ENCODE measurements at places on chromosomes 5 and 9. TPM values are rescaled to one million over a fixed set of nuclear protein-coding genes. Genes with fewer than 3 reads are reported as not detected.
A peak's percentile ranks its signal among the peaks of the same experiment; 100 is the strongest.

- ATAC-seq = peak; percentile 27
Observed at GRCh38 chr5:177500685-177501522, 3.5 kb upstream of the PDLIM7 start.

GRCh38 chr9:120655005-120655622 lies 59.2 kb downstream of the MEGF9 start:
- no peak for ATAC-seq

DNA sequence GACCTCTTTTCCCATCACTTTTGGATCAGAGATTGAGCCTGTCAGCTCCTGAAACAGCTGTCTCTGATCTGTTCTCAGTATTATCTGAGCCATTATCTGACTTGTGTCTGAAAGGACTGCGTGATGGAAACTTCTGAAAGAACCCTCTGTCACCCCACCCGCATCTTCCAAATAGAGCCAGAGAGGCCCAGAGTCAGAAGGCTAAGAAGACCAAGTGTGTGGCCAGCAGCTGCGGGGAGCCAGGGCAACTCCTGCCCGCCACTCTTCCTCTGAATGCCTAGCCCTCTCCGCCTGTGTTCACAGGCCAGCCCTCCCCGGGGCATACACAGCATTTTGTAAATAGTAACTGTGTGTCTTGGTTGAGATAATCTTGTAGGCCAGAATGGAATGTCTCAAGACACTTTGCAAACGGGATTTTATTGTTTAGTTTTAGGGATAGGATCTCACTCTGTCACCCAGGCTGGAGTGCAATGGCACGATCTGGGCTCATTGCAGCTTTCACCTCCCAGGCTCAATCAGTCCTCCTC lies 92.7 kb downstream of the AOPEP start:
- ATAC-seq = peak; percentile 48

GRCh38 chr5:132787076-132787475 lies 10.0 kb upstream of the SEPTIN8 start:
- no peak for ATAC-seq

DNA sequence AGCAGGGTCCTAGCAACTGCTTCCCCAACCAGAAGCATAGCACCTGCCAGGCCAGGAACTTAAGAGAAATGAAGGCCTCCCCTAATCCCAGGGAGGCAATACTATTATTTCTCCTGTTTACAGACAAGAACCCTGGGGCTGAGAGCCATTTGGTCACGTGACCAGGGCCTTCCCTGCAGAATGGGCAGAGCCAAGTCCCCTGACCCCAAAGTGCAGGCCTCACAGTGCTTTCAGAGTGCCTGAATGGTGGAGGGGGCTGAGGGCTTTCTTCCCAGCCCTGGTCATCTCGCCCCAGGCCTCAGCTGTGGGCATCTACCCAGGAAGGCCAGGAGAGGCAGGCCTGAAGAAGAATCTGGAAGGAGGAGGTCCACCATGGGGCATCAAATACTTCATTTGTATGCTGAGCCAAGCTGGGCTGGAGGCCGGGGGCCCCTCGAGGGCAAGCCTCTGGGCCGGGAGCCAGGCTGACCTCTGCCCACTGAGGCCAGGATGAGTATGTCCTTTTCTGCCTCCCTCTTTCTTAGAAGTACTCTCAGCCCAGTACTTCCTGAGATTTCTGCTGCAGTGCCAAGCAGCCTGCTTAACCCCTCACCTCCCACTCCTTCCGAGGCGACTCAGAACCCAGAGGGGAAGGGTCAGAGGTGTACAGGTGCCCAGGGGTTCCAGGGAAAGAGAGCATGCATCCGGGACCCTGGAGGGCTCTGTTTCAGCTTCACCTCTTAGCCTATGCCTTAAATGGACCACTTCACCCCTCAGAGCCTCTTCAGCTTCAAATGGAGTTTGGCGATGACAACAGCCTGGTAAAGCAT lies 18.9 kb upstream of the DUSP1 start:
- ATAC-seq = peak; percentile 5

DNA sequence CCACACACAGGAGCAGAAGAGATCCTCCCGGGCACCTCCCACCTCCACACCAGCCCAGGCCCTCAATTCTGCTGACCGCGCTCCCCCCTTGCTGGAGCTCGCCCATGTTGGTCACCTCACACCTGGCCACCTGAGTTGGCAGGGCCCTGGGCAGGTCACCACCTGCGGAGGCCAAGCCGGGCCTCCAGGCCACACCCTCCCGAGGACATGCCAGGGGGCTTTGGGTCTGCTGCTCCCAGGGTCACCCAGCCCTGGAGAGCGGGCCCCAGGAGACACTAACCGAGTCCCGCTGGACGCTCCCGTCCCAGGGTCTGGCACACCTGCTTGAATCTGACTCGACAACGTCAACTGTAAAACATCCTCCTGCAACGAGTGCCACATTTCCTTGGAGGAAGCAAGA lies 2.1 kb downstream of the SOHLH1 start:
- ATAC-seq = no peak

DNA sequence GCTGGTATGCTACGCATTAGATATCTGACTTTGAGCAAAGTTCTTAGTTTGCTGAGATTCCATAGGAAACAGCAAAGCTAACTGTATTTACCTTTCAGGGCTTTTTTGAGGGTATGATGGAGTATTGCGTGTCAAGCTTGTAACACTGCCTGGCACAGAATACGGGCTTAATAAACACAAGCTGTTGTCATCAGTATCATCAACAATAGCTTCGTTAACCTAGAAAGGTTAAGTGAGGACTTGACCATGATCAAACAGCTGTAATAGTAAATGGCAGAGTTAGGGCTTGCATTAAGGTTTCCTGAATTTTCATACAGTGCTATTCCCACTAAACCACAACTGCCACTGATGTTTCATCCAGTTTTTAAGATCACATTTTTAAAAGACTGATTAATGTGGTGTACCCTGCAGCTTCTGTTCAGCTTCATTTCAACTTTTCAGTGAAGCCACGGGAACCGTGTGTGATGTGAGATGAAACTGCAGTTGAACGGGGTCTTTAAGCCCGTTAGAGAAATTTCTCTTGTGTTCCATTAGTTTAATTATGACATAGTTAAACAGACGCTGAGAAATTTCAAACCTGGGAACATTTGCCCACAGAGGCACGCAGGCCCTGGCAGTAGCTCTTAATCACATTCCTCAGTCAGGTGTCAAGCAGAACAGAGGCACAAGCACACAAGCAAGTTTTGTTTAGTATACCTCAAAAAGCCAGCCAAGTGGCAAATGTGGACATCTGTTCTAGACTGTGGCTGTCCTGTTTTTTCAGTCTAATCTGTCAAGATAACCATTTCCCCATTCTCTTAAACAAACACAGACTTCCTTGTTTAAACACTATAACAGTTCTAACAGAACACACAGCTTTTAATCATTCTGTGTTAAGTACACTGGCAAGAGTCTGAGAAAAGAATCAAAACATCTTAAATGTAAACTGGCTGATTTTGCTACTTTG lies 147.1 kb downstream of the ZNF608 start:
- ATAC-seq = peak; percentile 61

GRCh38 chr5:108143581-108143980 lies 238.3 kb downstream of the FBXL17 start:
- ATAC-seq = no peak

GRCh38 chr9:8863886-8864544 lies 1064.4 kb upstream of the DMAC1 start:
- ATAC-seq = no peak

- ATAC-seq = no peak
Observed at GRCh38 chr5:1847056-1847455, 35.7 kb downstream of the IRX4 start.

GRCh38 chr9:38350529-38350928 lies 42.0 kb upstream of the ALDH1B1 start:
- no peak for ATAC-seq

DNA sequence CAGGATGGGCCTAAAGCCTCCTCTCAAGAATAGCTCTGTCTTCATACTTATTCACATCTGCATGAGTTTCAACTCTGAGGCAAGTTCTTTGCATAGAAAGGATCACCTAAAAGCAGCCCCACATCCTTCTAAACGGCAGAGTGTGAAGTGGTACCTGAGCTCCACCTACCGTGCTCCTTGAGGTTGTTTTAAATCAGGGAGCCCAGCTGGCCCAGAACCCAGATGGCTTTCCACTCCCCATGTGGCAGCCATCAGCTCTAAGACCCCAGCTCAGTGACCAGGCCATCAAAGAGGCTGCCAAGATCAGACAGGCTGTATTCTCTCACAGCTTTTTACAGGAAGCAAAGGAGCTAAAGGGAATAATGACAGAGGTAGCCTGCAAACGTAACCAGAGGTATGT lies 299.3 kb downstream of the RASEF start:
- no peak for ATAC-seq

DNA sequence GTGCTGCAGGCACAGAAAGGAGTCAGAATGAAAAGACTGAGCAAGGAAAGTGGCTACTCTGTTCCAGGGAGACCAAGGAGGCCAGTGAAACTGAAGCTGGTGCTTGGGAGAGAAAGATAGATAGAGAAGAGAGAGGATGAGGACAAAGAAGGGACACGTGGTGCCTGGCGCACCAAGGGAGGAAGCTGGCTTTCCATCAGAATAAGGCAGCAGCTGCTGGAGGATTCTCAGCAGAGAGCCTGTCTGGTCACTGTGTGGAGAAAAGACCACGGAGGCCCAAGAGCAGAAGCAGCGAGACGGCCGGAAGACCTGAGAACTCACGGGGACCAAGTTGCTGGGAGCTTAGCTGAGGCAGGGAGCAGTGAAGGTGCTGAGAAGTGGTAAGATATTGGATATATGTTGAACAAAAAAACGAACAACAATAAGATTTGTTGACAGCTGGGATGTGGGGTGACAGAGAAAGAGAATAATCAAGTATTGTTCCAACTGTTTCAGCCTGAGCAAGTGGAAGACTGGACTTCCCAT lies 116.1 kb downstream of the SEMA5A start:
- no peak for ATAC-seq

DNA sequence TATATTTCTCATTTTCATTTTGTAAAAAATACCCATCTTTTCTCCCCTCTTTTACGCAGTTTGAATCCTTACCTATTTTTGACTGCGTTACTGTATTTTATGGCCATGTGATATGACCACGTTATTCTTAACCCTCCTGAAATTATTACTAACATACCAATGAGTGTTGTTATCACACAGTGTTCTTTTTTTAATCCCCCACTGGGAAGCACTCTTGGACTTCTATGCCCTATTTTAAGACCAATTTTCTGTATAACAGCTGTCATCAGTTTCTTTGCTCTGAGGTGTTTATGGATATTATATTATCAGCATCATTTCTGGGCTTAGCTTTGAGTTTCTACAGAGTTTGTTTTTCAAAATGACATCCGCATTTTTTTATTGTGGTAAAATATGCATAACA lies 71.1 kb downstream of the CFAP95 start:
- no peak for ATAC-seq

DNA sequence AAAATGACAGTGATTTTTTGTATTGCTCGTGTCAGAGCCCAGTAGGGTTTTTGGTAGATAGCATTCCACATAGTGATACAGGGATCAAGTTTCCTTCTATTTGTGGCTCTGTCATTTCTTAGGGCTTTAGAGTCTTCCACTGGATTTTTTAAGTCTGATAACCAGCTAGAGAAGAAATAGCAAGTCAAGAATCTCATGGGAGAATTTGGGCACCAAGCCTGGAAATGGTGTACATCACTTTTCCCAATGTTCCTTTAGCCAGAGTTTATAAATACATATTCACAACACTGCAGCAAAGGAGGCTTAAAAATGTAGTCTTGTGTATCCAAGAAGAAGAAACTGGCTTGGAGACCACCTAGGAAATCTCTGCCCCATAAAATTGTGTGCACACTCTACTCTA lies 647.1 kb upstream of the KLF4 start:
- ATAC-seq = no peak

EIF4EBP3 gene
- 21.5 TPM for total RNA-seq

CORO2A gene
- 0.78 TPM for total RNA-seq

FYB1 gene
- 3.9 TPM for total RNA-seq

ITK gene
- 1.2 TPM for total RNA-seq

CYLC2 gene
- 0.27 TPM for total RNA-seq

SET gene
- total RNA-seq = 355 TPM

ECSCR gene
- total RNA-seq = 12.8 TPM

PCDHB15 gene
- total RNA-seq = 3.2 TPM

EPB41L4B gene
- total RNA-seq = 1.4 TPM

C9 gene
- not detected for total RNA-seq

MPDZ gene
- total RNA-seq = 71.8 TPM

WNK2 gene
- total RNA-seq = 58.4 TPM

PIP5KL1 gene
- total RNA-seq = 0.66 TPM

ARL14EPL gene
- 0.15 TPM for total RNA-seq

TMEM171 gene
- total RNA-seq = not detected

FAM151B gene
- total RNA-seq = 1.3 TPM

TBCA gene
- total RNA-seq = 140 TPM

GRXCR2 gene
- not detected for total RNA-seq
